ENCODE measurements at places on chromosomes 11 and 22. TPM values are rescaled to one million over a fixed set of nuclear protein-coding genes. Genes with fewer than 3 reads are reported as not detected.

The SPTY2D1 gene
- total RNA-seq, result 30.2 TPM

The CTSD gene
- 74.9 TPM for total RNA-seq

The MB gene
- not detected for total RNA-seq

The ALG9 gene
- 22.9 TPM for total RNA-seq

The MUC6 gene
- not detected for total RNA-seq

The SLC22A6 gene
- not detected for total RNA-seq

The FBLN1 gene
- 0.46 TPM for total RNA-seq

The ZPR1 gene
- 145 TPM for total RNA-seq

The PHETA2 gene
- total RNA-seq, result 2.1 TPM

The FIBIN gene
- not detected for total RNA-seq

The FAM111B gene
- 9.5 TPM for total RNA-seq

The KRTAP5-11 gene
- total RNA-seq, result not detected

The IGSF22 gene
- 0.60 TPM for total RNA-seq

The MAJIN gene
- total RNA-seq, result not detected

The PDE3B gene
- total RNA-seq, result 13.0 TPM

The NXPE1 gene
- total RNA-seq, result not detected

The PGA5 gene
- total RNA-seq, result not detected

The ACTN3 gene
- 0.18 TPM for total RNA-seq

The LDHAL6A gene
- not detected for total RNA-seq

The NLRP6 gene
- total RNA-seq, result 1.2 TPM

The DEFB131B gene
- total RNA-seq, result not detected

The OR2AG2 gene
- not detected for total RNA-seq

The KCNE3 gene
- not detected for total RNA-seq

The MYO7A gene
- total RNA-seq, result 0.14 TPM

The ADORA2A gene
- 57.1 TPM for total RNA-seq

The CHADL gene
- total RNA-seq, result 0.60 TPM

The VPS11 gene
- total RNA-seq, result 24.1 TPM

The OR5A1 gene
- total RNA-seq, result not detected

The CARD18 gene
- total RNA-seq, result not detected

The SCO2 gene
- total RNA-seq, result 14.2 TPM

The HSPB2 gene
- total RNA-seq, result not detected

The RNF141 gene
- 16.3 TPM for total RNA-seq

The GSTP1 gene
- 446 TPM for total RNA-seq

The C11orf86 gene
- not detected for total RNA-seq

The OR5AL1 gene
- not detected for total RNA-seq
